ENCODE measurements at places on chromosomes 2 and 18.

DNA sequence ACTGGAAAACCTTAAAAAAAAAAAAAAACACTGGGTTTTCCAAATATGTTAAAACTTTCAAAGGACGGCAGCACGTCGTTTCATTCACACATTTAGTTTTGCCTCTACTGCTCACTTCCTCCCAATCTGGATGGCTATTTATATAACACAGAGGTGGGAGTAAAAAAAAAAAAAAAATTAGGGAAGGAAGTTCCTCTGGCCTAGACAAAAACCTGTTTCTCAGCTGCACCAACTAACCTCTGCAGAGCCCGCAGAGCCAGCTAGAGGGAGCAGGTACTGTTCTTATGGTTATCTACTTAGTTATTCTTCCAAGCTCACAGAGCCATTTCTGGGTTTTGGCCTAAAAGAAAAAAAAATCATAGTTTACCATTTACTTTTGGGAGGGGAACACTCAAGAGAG, 28.1 kb downstream of the SLC1A4 start:
- DNase-seq = no peak

DNA sequence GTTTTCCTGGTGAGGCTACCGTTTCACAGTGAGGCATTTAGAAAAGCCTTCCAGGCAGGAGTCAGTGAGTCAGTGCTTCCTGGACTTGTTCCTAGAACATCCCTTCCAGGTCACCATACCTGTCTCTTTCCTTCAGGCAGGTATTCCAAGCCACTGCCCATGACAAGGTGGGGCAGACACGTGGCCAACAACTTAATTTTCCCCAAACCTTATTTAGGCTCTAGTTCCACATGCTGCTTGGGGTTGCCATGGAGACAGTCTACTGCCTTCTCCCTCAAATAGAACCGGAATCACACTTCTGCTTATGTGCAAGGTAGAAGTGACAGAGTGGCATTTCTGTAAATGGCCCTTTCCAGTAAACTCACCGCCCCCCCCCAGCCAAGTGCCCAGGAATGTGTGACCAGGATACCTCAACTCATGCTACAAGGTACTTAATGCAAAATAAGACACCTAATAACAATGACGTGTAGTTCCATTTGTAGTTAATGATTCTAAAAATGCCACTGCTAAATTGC, 258.3 kb downstream of the PRKCE start:
- no peak for DNase-seq

- peak; percentile 48 for DNase-seq
Measured at GRCh38 chr2:225354281-225354774, 45.2 kb upstream of the NYAP2 start.

DNA sequence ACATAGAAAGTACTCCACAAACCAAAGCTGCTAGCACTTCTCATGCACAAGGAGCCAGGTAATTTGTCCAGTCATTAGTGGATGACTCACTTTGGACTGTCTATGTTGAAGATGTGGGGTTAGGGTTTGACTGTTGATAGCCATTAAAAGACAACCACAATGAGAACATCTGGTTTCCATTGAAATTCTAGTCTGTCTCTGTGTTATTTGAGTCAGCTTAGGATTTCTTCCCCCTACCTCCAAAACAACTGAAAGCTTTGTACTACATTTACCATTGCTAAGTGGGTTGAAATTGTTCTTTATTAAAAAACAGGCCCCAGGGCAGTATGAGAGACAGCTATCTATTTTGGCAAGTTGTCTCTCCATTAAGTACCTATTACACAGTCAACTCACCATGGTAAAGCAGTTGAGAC, 50.2 kb upstream of the ANKRD44 start:
- DNase-seq = peak; percentile 41

DNA sequence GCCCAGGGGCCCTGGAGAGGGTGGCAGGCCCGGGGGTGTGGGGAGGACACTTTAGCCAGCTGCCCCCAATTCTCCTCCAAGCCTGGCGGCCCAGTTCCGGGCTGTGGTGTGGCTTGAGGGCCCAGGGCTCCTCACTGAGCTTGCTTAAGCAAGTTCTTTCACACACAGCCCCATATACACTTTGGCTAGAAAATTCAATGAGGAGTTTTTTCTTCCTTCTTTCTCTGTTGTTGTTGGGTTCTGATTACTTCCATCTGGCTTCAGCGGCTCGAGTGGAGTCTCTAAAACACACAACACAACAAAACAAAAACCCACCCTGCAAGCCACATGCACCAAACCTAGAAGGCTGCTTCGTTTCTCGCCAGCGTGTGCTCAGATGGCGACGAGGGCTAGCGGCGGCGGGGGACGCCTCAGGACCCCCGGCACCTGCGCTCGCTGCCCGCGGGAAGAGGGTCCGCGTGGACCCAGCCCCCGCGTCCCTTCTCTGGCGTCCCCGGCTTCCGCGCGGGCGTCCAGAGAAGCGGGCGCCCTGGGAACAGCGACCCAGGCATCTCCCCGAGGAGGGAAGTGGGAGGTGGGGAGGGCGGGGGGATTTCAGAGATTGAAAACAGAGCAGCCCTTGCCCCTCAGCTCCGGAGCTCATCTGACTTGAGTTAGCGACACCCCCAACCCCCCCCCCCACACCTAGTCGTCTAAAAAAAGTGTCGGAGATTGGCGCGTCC, 577 bp upstream of the GLI2 start:
- DNase-seq = no peak

- DNase-seq = no peak
Measured at GRCh38 chr2:163716101-163716500, 19.7 kb downstream of the FIGN start.

DNA sequence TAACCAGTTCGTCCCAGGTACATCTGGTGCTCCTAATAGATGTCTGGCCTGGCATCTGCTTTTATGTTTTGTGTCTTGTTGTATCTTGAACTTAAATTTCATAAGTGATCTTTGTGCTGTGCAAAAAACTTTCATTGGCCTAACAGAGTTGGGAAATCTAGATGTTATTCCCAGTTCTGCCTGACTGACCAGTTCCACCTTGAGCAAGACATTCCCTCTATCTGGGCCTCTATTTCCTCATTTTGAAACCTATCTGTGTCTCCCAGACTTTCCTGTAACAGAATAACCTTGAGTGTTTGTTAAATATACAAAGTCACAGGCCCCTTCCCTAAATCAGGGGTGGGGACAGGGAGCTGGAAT, 90.5 kb upstream of the MSH2 start:
- peak; percentile 51 for DNase-seq

All from amniotic epithelial cell (primary cell).